ENCODE measurements at places on chromosomes 7 and 10.

GRCh38 chr7:35185908-35186731 is 67.8 kb downstream of the TBX20 start:
- DNase-seq: no peak

GRCh38 chr7:151568956-151569940 is 49.6 kb upstream of the RHEB start:
- DNase-seq: no peak

GRCh38 chr7:150784120-150784736 is 15.9 kb downstream of the TMEM176B start:
- DNase-seq: no peak

DNA sequence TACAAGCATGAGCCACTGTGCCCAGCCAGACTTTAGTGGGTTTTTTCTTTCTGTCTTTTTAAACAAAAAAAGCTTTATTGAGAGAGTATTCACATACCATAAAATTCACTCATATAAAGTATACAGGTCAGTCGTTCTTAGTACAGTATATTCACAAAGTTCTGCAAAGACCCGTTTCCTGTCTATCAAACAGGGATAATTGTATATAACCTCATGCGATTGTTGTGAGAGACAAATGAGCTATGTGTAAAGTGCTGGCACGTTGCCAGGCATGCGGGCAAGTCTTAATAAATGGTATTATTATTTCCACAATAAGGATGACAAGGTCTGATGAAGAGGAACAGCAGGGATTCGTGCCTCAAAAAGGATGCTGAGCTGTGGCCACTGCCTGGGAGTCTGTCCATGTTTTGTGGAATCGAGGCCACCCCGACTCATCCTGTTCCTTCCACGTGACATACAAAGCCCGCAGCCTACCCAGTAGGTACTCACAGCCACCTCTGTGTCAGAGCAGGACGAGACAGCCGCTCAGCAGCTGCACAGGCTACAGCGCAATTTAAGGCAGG is 51.6 kb downstream of the SMKR1 start:
- peak; percentile 33 for DNase-seq

DNA sequence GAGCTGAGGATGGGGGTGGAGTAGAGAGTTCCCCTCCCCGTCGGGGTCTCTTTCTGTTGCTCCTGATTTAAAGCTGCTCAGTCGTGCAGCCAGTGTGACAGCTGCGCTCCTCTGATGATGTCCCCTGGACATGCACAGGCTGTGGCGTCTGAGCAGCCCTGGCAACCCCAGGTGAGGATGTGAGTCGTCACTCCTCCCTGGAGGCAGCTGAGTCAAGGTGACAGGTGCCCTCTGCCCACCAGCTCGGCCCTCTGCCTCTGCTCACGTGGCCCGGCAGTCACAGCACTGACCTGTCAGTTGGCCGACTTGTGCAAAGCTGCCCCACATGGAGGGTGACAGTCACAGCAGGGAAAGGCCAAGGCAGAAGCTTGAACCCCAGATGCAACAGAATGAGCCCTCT is 33.9 kb downstream of the ANXA8 start:
- DNase-seq: no peak

DNA sequence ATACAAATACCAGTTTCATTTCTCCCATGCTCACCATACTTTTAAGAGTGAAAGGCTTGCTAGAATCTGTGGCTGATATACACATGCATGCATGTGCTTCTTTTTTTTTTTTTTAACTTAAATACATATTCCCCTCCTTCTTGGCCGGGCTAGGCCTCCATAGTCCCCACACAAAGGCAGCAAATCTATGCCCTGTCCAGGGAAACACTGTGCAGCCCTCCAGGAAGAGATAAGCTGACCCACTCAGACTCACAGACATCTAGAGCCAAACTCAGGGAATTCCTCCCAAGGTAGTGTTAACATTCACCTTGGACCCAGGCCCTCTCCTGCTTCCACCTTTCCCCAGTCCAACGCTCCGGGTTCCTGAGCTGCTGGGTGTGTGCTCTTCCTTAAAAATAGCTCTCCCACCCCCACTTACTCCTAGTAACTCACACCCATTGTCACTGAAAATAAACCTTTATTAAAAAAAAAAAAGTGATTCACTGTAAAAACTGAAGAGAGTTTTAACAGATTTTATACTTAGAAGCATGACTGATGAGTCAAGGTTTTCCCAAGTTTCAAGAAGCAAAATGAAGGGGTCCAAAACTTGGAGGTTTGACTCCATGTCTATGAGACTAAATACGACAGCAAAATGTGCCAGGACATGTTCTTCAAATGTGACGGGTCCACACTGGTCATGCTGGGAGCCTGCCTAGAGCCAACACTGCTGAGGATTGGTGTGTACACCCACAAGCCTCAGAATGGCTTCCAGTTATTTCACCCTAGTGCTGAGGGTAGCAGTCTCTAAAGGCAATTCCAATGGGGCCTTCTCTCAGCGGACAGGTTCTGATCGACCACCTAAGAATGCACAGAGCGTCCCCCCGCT is 159.5 kb downstream of the GLI3 start:
- DNase-seq: no peak

GRCh38 chr7:6256677-6257535 is 15.5 kb downstream of the CYTH3 start:
- peak; percentile 40 for DNase-seq

DNA sequence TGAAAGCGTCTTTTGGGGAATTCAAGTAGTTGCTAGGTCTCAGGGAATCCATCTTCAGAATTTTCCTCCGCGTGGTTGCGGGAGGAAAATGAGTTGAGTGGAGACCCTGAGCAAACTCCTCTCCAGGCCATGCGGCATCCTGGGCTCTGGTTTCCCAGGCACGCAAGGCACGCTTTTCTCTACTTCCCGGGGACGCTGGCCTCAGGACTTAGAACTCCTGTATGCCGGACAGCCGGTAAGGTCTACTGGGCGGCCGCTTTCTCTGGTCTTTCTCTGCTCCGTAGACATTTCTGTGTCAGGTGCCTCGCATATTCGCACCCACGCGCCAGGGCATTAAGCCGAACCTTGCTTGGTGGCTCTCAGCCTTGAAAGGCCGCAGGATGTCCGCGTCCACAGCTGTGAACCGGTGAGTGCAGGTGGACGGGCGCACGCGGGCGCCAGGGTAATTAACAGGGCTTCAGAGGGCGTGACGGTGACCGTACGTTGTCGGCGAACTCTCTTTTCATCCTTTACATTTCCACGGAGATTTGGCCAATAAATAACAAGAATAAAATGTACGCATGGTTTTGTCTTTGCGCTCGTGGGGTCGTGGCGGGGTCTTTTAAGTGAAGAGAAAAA is 992 bp upstream of the RBM20 start:
- DNase-seq: no peak

DNA sequence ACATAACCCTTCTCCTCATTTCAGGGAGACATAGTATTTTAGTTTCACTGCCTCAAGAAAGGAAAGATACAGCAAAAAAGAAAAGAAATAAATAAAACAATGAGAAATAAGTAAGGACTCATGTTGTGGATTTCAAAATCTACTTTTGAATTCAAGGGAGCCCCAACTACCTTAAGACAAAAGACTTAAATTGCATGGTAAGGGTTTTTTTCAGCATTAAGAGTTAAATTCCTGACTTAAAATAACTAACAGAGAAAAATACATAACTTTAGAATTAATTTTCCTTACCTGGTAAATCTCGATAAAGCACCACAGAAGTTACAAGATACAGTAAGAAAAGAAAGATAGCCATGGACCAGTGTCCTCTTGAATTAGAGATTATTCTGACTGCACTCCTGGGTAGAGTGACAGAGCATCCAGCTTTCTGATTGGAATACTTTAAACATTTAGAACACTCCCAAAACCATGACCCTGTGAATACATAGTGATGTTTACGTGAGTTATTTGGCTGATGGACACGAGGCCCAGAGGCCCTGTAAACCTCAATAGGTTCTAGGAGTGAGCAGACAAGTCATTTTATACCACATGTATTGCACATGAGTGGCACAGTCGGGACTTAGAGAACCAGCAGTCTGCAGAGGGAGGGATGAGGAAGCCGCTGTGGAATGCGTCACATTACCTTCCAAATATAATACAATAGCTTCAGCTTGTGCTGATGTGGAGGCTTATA is 292.5 kb upstream of the SEMA3C start:
- no peak for DNase-seq

- no peak for DNase-seq
Observed at GRCh38 chr7:133003052-133003910, 78.6 kb downstream of the CHCHD3 start.

- no peak for DNase-seq
Observed at GRCh38 chr7:69906283-69906995, 308.2 kb downstream of the AUTS2 start.

DNA sequence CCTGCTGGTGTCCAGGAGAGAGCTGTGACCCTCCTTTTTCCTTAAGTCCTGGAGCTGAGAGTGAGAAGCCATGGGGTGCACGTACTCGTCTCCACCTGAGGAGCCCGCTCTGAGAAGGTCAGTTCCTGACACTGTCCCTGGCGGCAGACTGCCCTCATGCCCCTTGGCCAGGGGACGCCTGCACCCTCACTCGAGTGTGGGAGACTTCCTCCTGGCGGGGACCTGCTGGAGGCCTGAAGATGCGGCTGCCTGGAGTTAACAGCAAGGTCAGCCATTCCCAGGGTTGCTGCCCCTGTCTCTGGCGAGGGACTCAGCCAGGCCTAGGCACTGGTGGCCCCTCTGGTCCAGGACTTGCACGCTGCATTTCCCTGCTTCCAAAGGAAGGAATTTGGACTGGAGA is 26.4 kb downstream of the TMEM120A start:
- no peak for DNase-seq

DNA sequence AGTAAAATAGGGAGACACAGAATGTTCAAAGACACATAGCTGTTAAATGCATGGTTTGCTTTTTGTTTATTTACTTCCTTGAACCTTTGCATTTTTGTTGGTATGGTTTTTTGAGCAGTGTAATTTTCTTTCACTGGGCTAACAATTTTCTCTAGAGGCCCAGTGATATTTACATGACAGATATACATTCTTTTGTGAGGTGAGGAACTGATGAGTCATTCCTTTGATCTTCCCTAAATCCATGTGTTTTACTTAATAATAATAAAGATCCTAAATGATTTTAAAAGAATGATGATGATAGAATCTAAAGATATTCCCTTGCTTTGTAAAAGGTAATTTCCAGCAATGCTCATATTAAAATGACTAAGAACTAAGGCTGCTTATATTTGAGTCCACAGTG is 188.5 kb upstream of the ANK3 start:
- no peak for DNase-seq

- DNase-seq: no peak
Observed at GRCh38 chr7:90582164-90582563, 14.0 kb upstream of the CDK14 start.

GRCh38 chr7:28533731-28534531 is 121.6 kb downstream of the CREB5 start:
- DNase-seq: no peak
